ENCODE measurements at places on chromosomes 3 and 15.

DNA sequence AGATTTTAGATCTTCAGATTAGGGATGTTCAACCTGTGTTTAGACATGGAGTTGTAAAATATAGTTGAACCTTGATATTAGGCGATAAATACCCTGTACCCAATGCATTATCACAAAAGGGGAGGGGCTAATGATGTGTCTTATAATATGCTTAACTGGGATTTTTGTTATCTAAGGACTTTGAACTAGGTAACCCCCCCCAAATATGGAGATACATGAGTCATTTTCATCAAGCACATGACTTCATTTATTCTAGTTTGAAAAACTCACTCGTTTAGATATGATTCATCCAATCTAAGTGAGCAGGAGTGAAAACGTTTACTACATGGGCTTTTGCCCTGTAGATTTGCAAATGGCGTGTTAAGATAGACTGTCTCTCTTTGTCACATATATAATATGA, 212.4 kb downstream of the IL5RA start:
- DNase-seq: no peak

DNA sequence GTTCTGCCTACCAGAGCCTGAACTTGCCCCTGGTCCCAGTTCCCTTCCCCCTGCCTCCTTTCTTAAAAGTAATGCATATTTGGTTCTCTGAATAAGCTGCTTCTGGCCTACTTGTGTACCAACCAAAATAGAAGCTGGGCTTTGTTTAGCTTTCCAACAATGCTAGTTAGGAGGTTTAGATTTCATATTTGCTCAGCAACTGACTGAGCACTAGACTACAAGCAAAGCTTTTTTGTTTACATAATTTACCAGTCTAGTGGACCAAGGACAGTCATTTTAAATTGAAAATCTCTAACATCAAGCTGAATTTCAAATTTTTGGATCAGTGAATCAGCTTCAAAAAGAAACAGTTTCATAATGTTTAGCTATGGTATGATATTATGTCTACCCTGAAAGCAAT, 331.2 kb downstream of the ULK4 start:
- DNase-seq: no peak

- DNase-seq: no peak
Measured at GRCh38 chr3:14377838-14378169, 24.6 kb upstream of the SLC6A6 start.

- DNase-seq: no peak
Measured at GRCh38 chr15:40550341-40551037, 14.4 kb downstream of the CCDC32 start.

GRCh38 chr3:34504775-34505174, 706.3 kb downstream of the PDCD6IP start:
- no peak for DNase-seq

- DNase-seq: no peak
Measured at GRCh38 chr3:39941931-39942330, 132.5 kb downstream of the MYRIP start.

DNA sequence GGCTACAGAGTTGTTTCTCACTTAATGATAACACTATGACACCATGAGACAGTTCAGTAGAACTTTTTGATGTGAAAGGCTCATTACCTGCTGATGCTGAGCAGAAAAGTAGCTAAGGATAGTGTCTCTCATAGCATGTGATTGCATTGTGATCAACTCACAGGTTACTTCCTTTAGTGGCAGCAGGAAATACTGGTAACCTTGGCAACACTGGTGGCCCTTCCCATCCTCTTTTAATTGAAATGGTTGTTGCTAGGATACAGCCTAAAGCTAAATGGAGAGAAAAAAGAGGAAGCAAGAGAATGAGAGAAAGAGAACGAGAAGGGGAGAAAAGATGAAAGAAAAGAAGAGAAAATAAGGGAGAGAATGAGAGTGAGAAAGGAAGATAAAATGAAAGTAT, 204.7 kb upstream of the GAP43 start:
- DNase-seq: no peak

DNA sequence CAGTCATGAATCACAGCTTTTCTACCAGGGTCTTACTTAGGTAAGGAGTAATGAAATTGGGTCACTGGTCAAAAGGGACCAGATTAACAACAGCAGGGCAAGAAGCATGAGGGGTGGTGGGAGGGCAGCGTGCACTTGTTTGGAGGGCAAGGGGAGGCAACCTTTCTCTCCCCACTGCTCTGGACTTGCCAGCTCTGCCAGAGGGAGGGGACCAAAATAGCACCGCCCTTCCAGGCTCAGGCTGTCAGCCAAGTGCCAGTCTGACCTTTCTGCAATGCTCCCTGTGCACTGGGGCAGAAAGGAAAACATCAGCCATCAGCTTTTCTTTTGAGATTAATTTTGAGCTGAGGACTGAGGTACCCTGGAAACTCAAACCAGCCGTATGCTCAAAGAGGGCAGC, 4.5 kb upstream of the ULK3 start:
- no peak for DNase-seq
